Effector memory CD4-positive, alpha-beta T cell (primary cell): ENCODE measurements at places on chromosomes 16 and 17.

DNA sequence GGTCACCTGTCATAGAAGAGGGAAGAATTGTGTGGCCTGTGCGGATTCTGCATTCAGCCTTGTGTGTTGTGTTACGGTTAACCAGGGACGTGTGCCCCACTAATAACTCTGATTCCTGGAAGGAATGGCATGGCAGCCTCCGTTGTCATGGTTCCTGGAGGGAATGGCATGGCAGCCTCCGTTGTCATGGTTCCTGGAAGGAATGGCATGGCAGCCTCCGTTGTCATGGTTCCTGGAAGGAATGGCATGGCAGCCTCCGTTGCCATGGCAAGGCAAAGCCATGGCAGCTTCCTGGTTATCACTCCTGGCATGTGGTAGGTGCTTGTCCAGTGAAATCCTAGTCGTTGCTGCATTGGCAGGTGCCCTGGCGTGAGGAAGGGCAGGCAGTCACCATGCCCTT is 8.9 kb downstream of the SPG7 start:
- no peak for DNase-seq
- no peak overlapping the region for H3K4me3 ChIP-seq
- no peak overlapping the region for H3K27ac ChIP-seq
- H3K36me3 ChIP-seq: peaks cover 65% of the 10 kb centered on the region
- H3K27me3 ChIP-seq: no peaks in the 10 kb centered on the region

DNA sequence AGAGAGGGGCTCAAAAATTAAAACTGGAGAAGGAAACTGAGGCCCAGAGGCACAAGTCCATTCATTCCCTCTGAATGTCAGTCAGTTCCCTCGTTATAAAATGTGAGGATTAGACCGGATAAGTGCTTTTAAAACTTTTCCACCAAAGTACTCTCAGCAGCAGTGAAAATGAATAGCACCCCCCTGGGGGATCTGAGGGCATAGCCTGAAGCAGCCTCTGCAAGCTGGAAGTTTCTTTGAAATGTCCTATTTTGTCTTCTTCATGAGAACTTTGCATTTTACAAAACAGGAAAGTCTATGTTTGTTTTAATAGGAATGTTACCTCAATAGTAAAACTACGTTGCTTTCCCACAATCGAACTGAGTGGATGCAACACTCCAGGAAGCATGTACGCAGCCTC is 273.0 kb downstream of the CEP112 start:
- H3K27ac ChIP-seq: no peak overlapping the region
- no peak for DNase-seq
- no peak overlapping the region for H3K4me3 ChIP-seq
- H3K4me1 ChIP-seq: no peaks in the 10 kb centered on the region
- H3K27me3 ChIP-seq: no peaks in the 10 kb centered on the region

DNA sequence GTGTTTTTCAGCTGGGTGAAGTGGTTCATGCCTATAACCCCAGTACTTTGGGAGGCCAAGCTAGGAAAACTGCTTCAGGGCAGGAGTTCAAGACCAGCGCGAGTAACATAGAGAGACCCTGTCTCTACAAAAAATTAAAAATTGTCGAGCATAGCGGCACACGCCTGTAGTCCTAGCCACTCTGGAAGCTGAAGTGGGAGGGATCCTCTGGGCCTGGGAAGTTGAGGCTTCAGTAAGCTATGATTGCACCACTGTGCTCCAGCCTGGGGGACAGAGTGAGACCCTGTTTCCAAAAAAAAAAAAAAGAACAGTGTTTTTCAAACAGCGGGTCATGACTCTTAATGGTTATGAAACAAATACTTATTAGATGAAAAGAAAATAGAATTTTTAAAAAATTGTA is 2.3 kb upstream of the CYTH1 start:
- H3K27me3 ChIP-seq: no peaks in the 10 kb centered on the region
- no peak overlapping the region for H3K27ac ChIP-seq
- no peak for DNase-seq
- H3K4me3 ChIP-seq: no peak overlapping the region

- no peaks in the 10 kb centered on the region for H3K36me3 ChIP-seq
- no peak overlapping the region for H3K4me3 ChIP-seq
- H3K27me3 ChIP-seq: no peaks in the 10 kb centered on the region
- no peak overlapping the region for H3K27ac ChIP-seq
- no peaks in the 10 kb centered on the region for H3K4me1 ChIP-seq
- no peak for DNase-seq
These were observed 87.5 kb downstream of the BMERB1 start for GRCh38 chr16:15521758-15522509.

GRCh38 chr17:9806699-9807098 is 15.2 kb downstream of the GSG1L2 start:
- H3K4me1 ChIP-seq: no peaks in the 10 kb centered on the region
- no peak overlapping the region for H3K27ac ChIP-seq
- no peak for DNase-seq
- no peaks in the 10 kb centered on the region for H3K36me3 ChIP-seq

GRCh38 chr17:41048441-41048840 is 1.3 kb upstream of the KRTAP2-1 start:
- no peak for DNase-seq
- no peak overlapping the region for H3K4me3 ChIP-seq
- no peaks in the 10 kb centered on the region for H3K36me3 ChIP-seq
- H3K27ac ChIP-seq: no peak overlapping the region
- H3K27me3 ChIP-seq: no peaks in the 10 kb centered on the region
- H3K4me1 ChIP-seq: no peaks in the 10 kb centered on the region

GRCh38 chr16:85144026-85144915 is 32.0 kb upstream of the CIBAR2 start:
- no peaks in the 10 kb centered on the region for H3K36me3 ChIP-seq
- no peaks in the 10 kb centered on the region for H3K4me1 ChIP-seq
- no peak for DNase-seq
